ENCODE measurements at places on chromosomes 5 and 9. TPM values are rescaled to one million over a fixed set of nuclear protein-coding genes. Genes with fewer than 3 reads are reported as not detected.
A peak's percentile ranks its signal among the peaks of the same experiment; 100 is the strongest.

DNA sequence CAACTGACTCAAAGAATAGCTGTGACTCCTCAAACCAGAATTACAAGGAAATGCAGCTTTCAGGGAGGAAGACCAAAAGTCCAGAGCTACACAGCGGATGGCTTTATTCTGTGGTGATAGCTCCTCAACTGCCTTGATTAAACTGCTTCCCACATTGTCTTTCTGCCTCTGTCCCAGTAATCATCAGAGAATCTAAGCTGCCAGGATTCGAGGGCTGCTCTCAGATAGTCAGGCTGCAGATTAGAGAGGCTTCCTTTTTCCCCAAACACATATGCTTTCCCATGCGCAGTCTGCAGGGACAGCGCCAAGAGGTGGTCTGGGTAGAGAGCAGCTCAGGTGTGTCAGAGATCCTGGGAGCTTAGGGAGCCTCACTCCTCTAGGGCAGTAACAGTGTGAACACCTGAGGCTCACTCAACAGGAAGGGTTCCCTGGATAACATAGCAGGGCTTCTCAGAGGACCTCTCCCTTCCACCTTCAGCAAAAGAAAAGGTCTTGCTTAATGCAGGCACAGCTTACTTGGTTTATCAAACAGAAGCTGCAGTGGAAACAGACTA lies 439.9 kb upstream of the TLE4 start:
- no peak overlapping the region for H3K27ac ChIP-seq
- H3K4me3 ChIP-seq: no peak overlapping the region
- DNase-seq: peak; percentile 67

DNA sequence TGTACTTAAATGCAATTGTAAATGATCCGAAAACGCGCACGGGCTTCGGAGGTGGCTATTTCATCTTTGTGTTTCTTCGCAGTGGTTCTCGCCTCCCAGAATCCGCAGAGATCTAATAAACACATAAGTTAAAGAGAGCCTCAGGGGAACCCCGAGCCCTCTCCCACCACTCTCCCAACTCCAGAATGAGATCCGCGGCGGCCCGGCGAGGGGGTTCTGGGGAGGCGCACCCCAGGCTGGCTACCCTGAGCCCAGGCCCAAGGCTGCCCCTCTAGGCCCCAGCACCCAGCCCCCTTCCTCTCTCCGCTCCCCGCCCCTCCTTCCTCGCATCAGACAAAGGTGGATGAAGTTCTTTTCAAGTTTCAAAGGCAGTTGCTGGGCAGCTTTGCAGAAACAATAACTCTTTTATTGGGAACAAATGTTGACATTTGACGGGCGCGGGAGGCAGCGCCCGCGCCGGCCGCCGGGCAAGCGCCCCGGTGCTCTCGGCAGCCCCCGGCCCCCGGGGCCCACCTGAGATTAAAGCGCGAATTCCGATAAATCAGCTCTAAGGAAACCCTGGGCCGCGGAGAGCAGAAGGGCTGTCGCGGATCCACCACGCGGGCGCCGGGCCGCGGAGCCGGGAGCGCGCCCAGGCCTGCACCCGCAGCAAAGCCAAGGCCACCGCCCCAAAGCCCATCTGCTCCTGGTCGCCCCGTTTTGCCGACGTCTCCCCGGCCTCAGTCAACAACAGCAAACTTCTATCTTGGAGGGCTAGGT lies 8.4 kb downstream of the IRX2 start:
- H3K27ac ChIP-seq: no peak overlapping the region
- peaks cover 32% of the 10 kb centered on the region for H3K36me3 ChIP-seq
- peaks cover 67% of the 10 kb centered on the region for H3K27me3 ChIP-seq
- no peaks in the 10 kb centered on the region for H3K4me1 ChIP-seq

DNA sequence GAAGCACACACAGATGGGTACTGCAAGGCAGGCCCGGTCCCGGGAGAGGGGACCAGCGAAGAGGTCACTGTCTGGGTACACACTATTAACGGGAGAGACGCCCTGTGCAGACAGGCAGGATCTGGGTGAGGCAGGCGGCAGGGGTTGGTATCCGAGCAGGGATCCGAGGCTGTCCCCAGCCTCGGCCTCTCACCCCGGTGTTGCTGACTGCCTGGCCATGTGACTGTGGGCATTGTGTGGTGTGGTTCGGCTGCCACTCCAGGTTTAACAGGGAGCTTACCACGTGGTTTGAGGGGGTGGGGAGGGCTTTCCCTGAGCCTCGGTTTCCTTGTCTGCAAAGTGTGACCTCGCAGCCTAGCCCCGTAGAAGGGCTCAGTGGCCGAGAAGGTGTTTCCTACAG lies 11.1 kb upstream of the RALGDS start:
- peaks cover 15% of the 10 kb centered on the region for H3K4me1 ChIP-seq
- H3K27ac ChIP-seq: no peak overlapping the region
- no peaks in the 10 kb centered on the region for H3K27me3 ChIP-seq
- no peaks in the 10 kb centered on the region for H3K36me3 ChIP-seq
- DNase-seq: no peak
- H3K4me3 ChIP-seq: no peak overlapping the region

- no peak overlapping the region for H3K4me3 ChIP-seq
- H3K27ac ChIP-seq: no peak overlapping the region
- no peaks in the 10 kb centered on the region for H3K4me1 ChIP-seq
- H3K36me3 ChIP-seq: peaks cover 36% of the 10 kb centered on the region
- no peaks in the 10 kb centered on the region for H3K27me3 ChIP-seq
- DNase-seq: no peak
Observed at GRCh38 chr9:123005964-123006363, 27.5 kb upstream of the GPR21 start.

GRCh38 chr9:113503613-113504211 lies 40.2 kb downstream of the RGS3 start:
- no peaks in the 10 kb centered on the region for H3K27me3 ChIP-seq
- H3K36me3 ChIP-seq: no peaks in the 10 kb centered on the region
- no peak for DNase-seq
- H3K4me1 ChIP-seq: no peaks in the 10 kb centered on the region

DNA sequence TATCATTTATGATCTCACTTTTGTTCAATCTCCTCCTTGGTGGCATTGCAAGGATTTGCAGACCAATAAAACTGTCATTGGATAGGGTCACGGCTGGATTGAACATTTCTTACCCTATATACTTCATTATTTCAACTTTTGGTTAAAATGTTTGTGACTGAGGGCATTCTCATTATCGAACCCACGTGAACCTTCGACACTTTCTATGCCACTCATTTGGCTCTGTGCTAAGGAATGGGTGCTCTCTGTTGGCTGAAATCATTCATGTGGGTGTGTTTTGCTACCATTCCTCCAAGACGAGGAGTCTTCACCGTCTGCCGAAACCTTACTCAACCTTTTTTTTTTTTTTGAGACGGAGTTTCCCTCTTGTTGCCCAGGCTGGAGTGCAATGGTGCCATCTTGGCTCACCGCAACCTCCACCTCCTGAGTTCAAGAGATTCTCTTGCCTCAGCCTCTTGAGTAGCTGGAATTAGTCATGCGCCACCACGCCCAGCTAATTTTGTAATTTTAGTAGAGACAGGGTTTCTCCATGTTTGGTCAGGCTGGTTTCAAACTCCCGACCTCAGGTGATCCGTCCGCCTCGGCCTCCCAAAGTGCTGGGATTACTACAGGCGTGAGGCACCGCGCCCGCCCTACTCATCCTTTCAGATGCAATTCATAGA lies 62.5 kb downstream of the CSNK1A1 start:
- H3K36me3 ChIP-seq: peaks cover 7% of the 10 kb centered on the region
- H3K4me3 ChIP-seq: no peak overlapping the region
- H3K27ac ChIP-seq: no peak overlapping the region
- no peak for DNase-seq
- H3K27me3 ChIP-seq: no peaks in the 10 kb centered on the region

DNA sequence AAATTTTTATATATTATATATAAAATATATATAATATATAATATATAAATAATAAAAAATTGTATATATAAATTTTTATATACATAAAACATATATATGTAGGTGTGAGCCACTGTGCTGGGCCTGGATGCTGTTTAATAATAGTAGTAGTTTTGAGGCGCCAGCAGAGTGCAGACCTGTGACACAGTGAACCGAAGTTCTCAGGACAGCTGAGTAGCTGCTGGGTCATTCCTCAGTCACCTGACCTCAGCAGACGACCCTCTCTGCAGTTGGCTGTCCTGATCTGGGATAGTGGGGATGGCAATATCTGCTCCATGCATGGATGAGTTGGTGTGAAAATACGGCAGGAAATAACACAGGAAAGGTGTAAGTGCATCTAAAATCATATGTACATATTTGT lies 3.3 kb upstream of the SNX18 start:
- peak overlapping the region; percentile 46 for H3K27ac ChIP-seq
- H3K36me3 ChIP-seq: peaks cover 1% of the 10 kb centered on the region
- H3K4me1 ChIP-seq: peaks cover 3% of the 10 kb centered on the region
- H3K27me3 ChIP-seq: peaks cover 10% of the 10 kb centered on the region
- no peak for DNase-seq

DNA sequence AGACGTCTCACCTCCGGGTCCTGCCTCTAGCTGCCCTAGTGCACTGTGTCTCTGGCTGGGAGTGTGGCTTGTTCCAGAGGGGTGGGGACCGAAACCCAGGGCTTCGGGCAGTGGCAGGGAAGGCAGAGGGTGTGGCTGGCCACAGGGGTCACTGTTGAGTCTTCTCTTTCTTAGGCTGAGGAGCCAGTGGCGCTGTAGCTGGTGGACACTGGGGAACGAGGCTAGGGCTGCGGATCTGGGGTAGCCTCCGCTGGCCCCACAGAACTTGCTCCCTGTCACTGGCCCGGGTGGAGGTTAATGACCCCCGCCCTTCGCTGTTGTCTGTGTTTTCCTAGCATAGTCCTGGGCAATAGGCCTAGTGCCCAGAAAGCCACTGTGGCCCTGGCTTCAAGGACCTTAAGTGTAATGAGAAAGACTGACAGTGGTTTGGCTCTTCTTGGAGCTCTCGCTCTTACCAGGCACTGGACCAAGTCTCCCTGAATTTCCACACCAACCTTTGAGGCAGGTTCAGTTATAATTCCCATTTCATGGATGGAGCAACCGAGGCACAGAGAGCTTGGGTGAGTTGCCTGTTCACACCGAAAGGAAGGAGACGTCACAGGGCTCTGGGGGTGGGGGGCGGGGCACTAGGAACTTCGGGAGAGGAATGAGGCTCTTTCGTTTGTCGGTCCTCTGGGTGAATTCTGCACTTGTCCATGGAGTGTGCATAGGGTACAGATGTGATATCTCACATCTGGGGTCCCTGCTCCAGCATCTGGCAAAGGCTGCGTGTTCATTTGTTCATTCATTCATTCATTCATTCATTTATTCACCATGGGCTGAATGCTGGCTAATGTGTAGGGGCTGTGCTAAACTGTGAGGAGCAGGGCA lies 4.8 kb upstream of the IER5L start:
- no peak overlapping the region for H3K27ac ChIP-seq
- peak; percentile 94 for DNase-seq
- peaks cover 23% of the 10 kb centered on the region for H3K27me3 ChIP-seq
- H3K36me3 ChIP-seq: no peaks in the 10 kb centered on the region

GRCh38 chr9:16044579-16044881 lies 491.7 kb downstream of the CCDC171 start:
- H3K4me3 ChIP-seq: no peak overlapping the region
- H3K27ac ChIP-seq: no peak overlapping the region
- peaks cover 15% of the 10 kb centered on the region for H3K4me1 ChIP-seq
- no peaks in the 10 kb centered on the region for H3K36me3 ChIP-seq
- DNase-seq: peak; percentile 11
- H3K27me3 ChIP-seq: no peaks in the 10 kb centered on the region

GRCh38 chr5:128667751-128668150 lies 129.7 kb upstream of the FBN2 start:
- H3K4me3 ChIP-seq: no peak overlapping the region
- DNase-seq: no peak

- no peak overlapping the region for H3K4me3 ChIP-seq
- peak; percentile 57 for DNase-seq
- peaks cover 8% of the 10 kb centered on the region for H3K27me3 ChIP-seq
- H3K36me3 ChIP-seq: no peaks in the 10 kb centered on the region
- H3K4me1 ChIP-seq: no peaks in the 10 kb centered on the region
Observed at GRCh38 chr5:6287176-6287575, 91.2 kb downstream of the MED10 start.

GRCh38 chr5:26582350-26583045 lies 455.9 kb downstream of the CDH9 start:
- H3K4me3 ChIP-seq: no peak overlapping the region
- H3K27ac ChIP-seq: no peak overlapping the region
- no peaks in the 10 kb centered on the region for H3K4me1 ChIP-seq
- no peak for DNase-seq
- H3K27me3 ChIP-seq: no peaks in the 10 kb centered on the region

TXNDC8 gene
- not detected for total RNA-seq

PCDHB11 gene
- total RNA-seq: 2.9 TPM

CSF1R gene
- 0.19 TPM for total RNA-seq

CNTNAP3B gene
- total RNA-seq: 3.9 TPM

KCTD16 gene
- total RNA-seq: 0.29 TPM

RAI14 gene
- total RNA-seq: 88.8 TPM

OR1J2 gene
- total RNA-seq: not detected

JADE2 gene
- total RNA-seq: 37.6 TPM

SGCD gene
- total RNA-seq: 0.04 TPM

CAMK4 gene
- total RNA-seq: 1.9 TPM

Data from endodermal cell (in vitro differentiated cells).